ENCODE measurements at places on chromosomes 1 and 21. TPM values are rescaled to one million over a fixed set of nuclear protein-coding genes. Genes with fewer than 3 reads are reported as not detected.

DNA sequence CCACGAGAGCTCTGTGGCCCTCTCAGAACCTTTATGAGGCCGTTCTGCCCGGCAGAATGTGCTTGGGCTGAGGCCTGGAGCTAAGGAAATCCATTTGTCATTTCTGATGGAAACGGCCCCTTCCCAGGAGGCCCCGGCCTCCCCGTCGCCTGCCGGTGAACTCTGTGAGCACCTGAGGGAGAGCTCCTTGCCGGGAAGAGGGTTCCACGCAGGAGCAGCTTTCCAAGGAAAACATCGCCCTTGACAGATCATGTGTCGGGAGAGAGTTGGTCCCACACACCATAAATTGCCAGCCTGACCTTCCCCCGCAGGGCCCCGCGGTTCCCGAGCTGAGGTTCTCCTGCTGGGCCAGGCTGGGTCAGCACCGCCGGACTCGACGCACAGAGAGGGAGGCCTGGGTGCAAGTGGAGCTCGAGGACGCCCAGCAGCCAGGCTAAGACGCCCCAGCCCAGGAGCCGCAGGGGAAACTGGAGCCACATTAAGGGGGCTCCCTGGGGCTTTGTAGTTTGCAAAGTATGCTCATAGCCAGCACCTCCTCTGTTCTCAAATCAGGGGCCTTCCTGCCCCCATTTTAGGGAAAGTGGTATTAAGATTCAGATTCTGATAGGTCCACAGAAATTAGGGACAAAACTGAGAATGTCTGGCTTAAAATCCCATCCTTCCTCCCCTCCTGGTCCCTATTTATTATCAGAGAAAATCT, 239.5 kb downstream of the FOXD2 start:
- H3K4me3 ChIP-seq, result no peak overlapping the region
- H3K36me3 ChIP-seq, result no peaks in the 10 kb centered on the region
- H3K27me3 ChIP-seq, result no peaks in the 10 kb centered on the region
- H3K4me1 ChIP-seq, result no peaks in the 10 kb centered on the region
- no peak overlapping the region for H3K27ac ChIP-seq

- no peak overlapping the region for H3K27ac ChIP-seq
- DNase-seq, result no peak
- H3K36me3 ChIP-seq, result peaks cover 7% of the 10 kb centered on the region
These were observed 12.6 kb downstream of the GTF2B start for GRCh38 chr1:88878731-88879130.

The MAP10 gene
- 2.3 TPM for total RNA-seq

GRCh38 chr1:24317956-24318614, 1.1 kb upstream of the GRHL3 start:
- no peak for DNase-seq
- H3K36me3 ChIP-seq, result no peaks in the 10 kb centered on the region
- peaks cover 8% of the 10 kb centered on the region for H3K4me1 ChIP-seq

GRCh38 chr21:38236232-38236631, 20.6 kb upstream of the KCNJ15 start:
- no peaks in the 10 kb centered on the region for H3K4me1 ChIP-seq
- no peaks in the 10 kb centered on the region for H3K36me3 ChIP-seq
- H3K4me3 ChIP-seq, result no peak overlapping the region
- no peak overlapping the region for H3K27ac ChIP-seq
